ENCODE measurements at places on chromosomes 5 and 9. TPM values are rescaled to one million over a fixed set of nuclear protein-coding genes. Genes with fewer than 3 reads are reported as not detected.

Gene CDH18
- 0.22 TPM for total RNA-seq

GRCh38 chr5:75021219-75021618, 31.1 kb downstream of the GCNT4 start:
- no peak overlapping the region for H3K27ac ChIP-seq
- no peak overlapping the region for H3K4me3 ChIP-seq
- DNase-seq, result no peak
- H3K4me1 ChIP-seq, result no peaks in the 10 kb centered on the region

DNA sequence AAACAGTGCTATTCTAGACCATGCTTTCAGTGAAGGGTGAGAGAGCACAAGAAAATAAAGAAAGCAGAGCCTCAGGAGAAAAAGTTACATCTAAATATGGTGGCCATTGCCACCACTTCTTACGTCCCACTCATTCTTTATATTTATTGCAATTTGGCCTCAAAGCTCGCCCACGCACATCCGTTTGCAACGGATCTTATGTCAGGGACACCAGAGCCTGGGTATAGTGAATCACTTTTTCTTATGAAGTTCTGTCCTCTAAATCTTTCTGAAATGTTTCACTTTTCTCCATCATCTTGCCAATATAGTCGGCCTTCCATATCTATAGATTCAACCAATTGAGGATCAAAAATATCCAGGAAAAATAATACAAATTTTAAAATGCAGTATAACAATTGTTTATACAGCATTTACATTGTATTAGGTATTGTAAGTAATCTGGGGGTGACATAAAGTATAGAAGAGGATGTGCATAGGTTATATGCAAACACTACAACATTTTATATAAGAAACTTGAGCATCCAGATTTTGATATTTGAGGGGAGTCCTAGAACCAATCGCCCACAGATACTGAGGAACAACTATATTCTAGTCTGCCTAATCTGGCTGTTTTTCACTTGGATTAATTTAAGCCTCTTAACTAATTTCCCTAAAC, 35.2 kb downstream of the GOLPH3 start:
- peaks cover 11% of the 10 kb centered on the region for H3K4me1 ChIP-seq
- H3K27ac ChIP-seq, result no peak overlapping the region
- no peak overlapping the region for H3K4me3 ChIP-seq

DNA sequence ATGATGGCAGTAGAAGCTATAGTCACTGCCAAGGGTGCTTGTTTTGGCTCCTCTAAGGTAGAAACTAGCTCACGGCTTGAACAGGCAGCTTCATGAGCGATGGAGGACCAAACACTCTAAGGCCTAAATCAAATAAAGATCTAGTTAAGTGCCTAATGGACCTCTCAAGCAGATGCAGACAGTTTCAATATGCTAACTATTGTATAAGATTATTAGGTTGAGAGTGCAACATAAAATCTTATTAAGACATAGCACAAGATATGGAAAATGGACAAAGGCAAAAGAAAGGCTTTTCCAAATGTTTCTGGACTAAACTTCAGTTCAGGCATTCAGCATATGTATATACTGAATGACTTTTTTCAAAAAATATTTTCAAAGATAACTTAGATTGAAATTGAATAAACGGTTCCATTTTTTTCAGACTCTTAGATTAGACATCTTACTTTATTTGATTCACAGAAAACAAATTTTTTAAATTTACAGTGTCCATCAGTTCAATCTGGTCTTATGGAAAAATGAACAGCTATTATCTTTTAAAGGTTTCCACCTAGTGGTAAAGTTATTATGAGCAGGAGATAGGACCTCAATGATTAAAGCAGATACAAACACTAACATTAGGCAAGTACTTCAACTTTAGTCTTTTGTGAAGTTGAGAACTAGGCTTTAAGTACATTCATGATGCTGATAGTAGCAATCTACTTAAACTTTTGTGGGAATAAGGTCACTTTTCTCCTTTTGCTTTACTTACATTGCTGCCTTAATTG, 1167.7 kb downstream of the MAT2B start:
- no peaks in the 10 kb centered on the region for H3K36me3 ChIP-seq
- no peak overlapping the region for H3K4me3 ChIP-seq
- DNase-seq, result peak; percentile 4

Gene PCDHGA7
- total RNA-seq, result 1.6 TPM

Gene CDH12
- not detected for total RNA-seq

GRCh38 chr5:35046774-35047173, 975 bp downstream of the AGXT2 start:
- no peaks in the 10 kb centered on the region for H3K27me3 ChIP-seq
- peak; percentile 97 for DNase-seq
- peak overlapping the region; percentile 82 for H3K27ac ChIP-seq
- no peaks in the 10 kb centered on the region for H3K36me3 ChIP-seq

DNA sequence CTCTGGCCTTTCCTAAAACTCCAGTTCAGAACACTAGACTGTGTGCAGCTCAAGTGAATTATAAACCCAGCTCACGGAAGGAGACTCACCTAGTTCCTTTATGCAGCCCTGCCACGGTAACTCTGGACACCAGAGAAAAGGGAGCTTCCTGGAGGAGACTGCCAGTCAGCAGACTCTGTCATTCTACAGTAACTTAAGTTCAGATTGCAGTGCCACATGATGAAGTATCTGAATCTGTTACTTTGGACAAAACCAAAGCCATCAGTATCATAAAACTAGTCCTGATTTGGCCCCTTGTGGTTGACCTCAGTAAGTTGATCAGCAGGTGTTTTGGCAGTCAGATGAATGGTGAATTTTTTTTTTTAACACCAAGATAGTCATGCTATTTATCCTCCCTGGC, 2.7 kb downstream of the MTRR start:
- no peaks in the 10 kb centered on the region for H3K27me3 ChIP-seq
- no peak for DNase-seq
- no peak overlapping the region for H3K27ac ChIP-seq
- no peak overlapping the region for H3K4me3 ChIP-seq

- H3K4me3 ChIP-seq, result no peak overlapping the region
- DNase-seq, result no peak
- no peak overlapping the region for H3K27ac ChIP-seq
- no peaks in the 10 kb centered on the region for H3K27me3 ChIP-seq
- H3K36me3 ChIP-seq, result no peaks in the 10 kb centered on the region
- H3K4me1 ChIP-seq, result no peaks in the 10 kb centered on the region
Observed at GRCh38 chr5:150335778-150336177, 21.7 kb upstream of the TCOF1 start.

Gene DMGDH
- 0.38 TPM for total RNA-seq

GRCh38 chr5:6843821-6844220, 130.6 kb downstream of the TENT4A start:
- no peaks in the 10 kb centered on the region for H3K36me3 ChIP-seq
- DNase-seq, result no peak
- no peak overlapping the region for H3K4me3 ChIP-seq
- H3K27ac ChIP-seq, result no peak overlapping the region

- H3K27ac ChIP-seq, result no peak overlapping the region
- H3K36me3 ChIP-seq, result no peaks in the 10 kb centered on the region
- H3K27me3 ChIP-seq, result no peaks in the 10 kb centered on the region
- H3K4me1 ChIP-seq, result peaks cover 19% of the 10 kb centered on the region
Observed at GRCh38 chr5:139642213-139642612, 5.9 kb upstream of the CXXC5 start.

Gene AFAP1L1
- 0.38 TPM for total RNA-seq
